Uterus (tissue), 4 donors: ENCODE measurements at places on chromosomes 5 and 9.

- no peak for DNase-seq
These were observed 32.0 kb upstream of the MSX2 start for GRCh38 chr5:174692381-174692780.

DNA sequence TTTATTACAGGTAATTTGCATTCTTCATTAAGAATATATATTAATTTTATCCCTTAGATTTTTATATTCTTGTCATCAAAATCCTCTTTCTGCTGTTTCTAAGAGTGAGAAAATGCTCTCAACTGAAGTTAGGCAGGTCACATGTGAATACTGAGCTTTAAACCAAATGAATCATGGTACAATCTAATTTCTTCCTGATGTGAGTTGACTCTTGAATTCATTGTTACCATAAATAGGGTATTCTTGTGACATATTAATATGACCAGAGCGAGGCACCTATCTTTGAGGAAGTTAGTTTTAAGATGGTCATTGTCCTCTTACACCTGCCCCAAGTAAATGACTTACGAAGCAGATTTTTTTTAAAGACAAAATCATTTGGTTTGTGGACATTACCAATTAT is 17.4 kb downstream of the C9orf85 start:
- no peak for DNase-seq

- DNase-seq, result no peak
These were observed 51.0 kb downstream of the ST8SIA4 start for GRCh38 chr5:100852051-100852450.

GRCh38 chr5:162068412-162068811 is 839 bp downstream of the GABRG2 start:
- DNase-seq, result no peak
